ENCODE measurements at places on chromosomes 3 and 15.

- no peak for DNase-seq
These were observed 1.7 kb downstream of the MEIS2 start for GRCh38 chr15:37098468-37099318.

- no peak for DNase-seq
These were observed 24.3 kb upstream of the GCNT3 start for GRCh38 chr15:59587085-59587826.

GRCh38 chr15:78996894-78997275, 52.0 kb upstream of the CTSH start:
- no peak for DNase-seq

- no peak for DNase-seq
These were observed 420.7 kb downstream of the SI start for GRCh38 chr3:164657631-164658030.

DNA sequence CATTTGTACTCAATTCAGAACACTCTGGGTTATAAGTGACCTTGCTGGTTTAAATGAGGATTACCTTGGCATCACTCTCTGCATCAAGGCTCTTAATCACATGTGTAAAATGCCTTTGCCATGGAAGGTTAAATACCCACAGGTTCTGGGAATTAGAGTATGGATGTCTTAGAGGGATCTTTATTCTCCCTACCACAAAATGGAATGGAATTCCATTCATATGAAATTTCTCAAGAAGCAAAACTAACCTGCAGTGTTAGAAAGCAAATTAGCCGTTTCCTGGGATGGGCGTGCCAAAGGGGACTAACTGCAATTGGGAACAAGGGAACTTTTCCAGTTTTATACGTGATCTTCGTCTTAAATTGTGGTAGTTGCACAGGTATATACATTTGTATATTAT, 39.8 kb downstream of the TBL1XR1 start:
- DNase-seq, result no peak

DNA sequence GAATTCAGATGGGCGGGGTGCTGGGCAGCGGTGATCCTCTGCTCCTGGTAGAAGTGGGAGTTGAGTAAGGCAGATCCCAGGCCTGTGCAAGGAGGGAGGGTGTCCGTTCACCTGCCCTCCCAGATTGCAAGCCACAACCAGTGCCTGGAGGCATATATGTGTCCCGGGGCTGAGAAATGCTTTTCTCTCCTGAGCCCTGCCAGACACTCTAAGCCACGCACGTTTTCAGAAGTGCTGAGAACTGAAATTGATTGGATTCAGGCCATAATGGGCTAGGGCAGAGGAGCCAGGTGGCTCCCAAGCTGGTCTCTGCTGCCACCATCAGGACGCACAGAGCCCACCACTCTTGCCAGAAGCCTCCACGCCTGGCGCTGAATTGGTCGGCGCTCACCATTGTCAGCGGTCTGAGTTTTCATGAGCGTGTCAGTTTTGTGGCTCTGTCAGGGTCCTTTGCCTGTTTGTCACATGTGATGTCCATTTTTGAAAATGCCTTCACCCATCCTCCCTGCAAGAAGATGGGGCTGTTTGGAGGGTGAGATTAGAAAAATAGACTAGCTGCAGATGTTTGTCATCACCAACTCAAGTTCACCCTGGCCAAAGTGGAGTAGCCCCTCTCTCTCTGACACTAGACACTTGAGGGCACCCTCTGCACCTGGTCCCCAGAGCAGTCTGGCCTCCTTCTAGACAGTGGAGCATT, 15.4 kb upstream of the BFSP2 start:
- DNase-seq, result no peak

GRCh38 chr15:76866716-76867321, 38.3 kb downstream of the SCAPER start:
- DNase-seq, result no peak

GRCh38 chr3:155869691-155870090, 759 bp upstream of the GMPS start:
- DNase-seq, result no peak

GRCh38 chr3:122102191-122102935, 47.2 kb downstream of the CD86 start:
- no peak for DNase-seq

GRCh38 chr15:57592836-57593420, 1.2 kb downstream of the MYZAP start:
- no peak for DNase-seq

DNA sequence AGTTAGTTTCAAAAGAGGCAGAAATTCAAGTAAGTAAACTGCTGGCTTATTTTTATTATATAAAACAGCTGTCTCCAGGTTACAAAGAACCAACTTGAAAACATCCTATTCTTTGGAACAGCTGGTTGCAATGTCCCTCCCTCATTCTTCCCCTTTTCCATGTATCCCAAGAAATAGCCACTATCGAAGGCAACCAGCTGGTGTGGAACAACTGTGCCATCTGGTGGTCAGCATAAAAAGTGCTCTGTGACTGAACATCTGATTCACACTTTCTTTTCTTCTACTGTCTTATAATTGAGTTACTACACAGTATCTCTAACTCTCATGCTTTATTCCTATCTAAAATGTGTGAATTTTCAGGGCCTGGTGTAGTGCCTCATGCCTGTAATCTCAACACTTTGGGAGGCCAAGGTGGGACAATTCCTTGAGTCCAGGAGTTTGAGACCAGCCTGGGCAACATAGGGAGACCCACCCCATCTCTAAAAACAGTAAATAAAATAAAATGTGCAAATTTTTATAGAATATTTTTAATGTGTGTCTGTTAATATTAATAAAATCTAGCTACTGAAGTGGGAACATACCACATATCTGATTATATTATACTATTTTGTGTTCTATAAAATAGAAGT, 9.6 kb downstream of the OSBPL11 start:
- DNase-seq, result no peak

Measured in stimulated activated CD4-positive, alpha-beta T cell treated with anti-CD3 and anti-CD28 coated beads, Interleukin-1b, Interleukin-23, amount 100 ng/mL, for 1 hour (primary cell).